Effector CD8-positive, alpha-beta T cell (primary cell): ENCODE measurements at places on chromosomes 6 and 20.

- no peak for DNase-seq
Observed at GRCh38 chr6:135546680-135547418, 49.3 kb upstream of the AHI1 start.

GRCh38 chr20:36471885-36472636, 69.3 kb upstream of the MYL9 start:
- DNase-seq = no peak

DNA sequence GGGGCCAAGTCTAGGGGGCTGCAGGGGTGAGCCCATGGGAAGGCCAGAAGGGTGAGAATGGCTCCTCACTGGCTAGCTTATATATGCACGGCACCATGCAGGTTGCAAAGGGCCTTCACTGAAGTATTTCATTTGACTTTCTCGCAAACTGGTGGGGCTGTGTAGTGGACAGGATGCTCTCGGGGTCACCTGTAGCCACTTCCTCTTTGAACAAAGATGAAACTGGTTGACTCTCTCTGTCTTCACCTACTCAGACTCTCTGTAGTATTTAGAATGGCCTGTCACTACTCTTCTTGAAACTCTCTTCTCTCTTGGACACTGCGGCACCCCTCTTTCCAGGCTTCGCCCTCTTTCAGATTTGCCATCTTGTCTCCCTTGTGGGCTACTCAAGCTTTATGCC, 560.5 kb downstream of the PKHD1 start:
- DNase-seq = no peak

DNA sequence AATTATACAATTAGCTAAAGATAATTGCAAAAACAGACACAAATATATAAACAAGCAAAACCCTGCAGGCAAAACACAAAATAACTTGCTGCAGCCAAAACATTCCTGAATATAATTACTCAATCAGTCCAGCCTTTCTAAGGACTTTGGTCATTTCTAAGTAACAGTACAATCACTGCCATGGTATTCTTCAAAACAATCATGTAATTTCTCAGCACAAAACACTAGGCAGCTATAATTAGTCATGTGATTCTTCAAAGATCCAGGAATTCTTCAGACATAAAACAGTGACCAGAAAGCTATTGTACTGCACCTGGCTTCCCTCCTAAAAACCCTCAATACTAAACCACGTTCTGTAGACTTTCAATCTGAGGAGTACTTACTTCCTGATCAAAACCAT, 881.1 kb downstream of the EPHA7 start:
- no peak for DNase-seq

GRCh38 chr20:53654932-53655624, 61.4 kb upstream of the ZNF217 start:
- DNase-seq = no peak

GRCh38 chr6:2522521-2522920, 228.2 kb downstream of the MYLK4 start:
- no peak for DNase-seq

- no peak for DNase-seq
Observed at GRCh38 chr6:130574146-130574545, 208.3 kb downstream of the TMEM200A start.

DNA sequence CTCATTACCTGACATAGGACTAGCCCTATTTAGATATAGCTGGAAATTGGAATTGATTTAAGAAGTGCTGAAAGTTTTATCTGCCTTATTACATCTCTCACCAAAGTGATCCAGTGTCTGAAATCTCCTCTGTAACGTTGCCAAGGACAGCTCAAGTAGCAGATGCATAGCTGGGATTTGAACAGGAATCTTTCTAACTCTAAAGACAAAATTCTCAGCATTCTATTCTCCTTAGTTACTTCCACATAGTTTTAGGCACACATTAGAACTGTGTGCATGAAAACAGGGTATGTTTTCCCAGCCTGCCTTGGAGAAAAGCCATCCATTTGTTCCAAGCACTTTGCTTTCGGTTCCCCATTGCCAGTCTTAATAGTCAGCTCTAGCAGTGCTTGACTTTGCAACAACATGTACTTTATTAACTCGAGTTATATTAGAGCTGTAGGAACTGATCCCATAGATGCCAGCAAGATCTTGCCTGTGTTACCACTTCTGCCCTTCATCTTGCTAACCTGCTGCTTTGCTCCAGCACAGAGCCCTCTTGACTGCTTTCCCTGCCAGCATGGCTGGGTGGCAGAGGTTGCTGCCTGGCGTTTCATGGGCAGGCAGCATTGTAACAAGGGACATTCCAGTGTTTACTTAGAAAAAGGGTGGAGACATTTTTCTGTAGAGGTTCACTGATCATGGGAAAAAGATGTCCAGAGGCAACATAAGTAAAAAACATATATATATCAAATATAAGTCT, 56.1 kb upstream of the STMND1 start:
- DNase-seq = no peak

DNA sequence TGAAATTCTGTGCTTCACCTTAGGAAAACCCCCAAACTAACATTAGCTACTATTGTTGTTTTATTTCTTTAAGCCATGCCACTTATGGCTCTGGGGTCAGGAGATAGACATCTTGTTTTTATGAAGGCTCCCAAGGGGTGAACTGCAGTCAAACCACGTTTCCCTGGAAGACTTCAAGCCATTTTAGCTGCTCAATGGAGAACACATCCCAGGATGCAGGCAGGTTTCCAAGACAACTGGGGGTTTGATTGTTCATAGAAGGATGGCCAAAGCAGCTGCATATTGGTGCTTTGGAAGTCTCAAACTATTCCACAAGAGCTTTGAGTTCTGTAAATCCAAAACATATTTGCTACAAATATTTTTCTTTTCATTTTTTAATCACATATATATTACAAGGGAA, 818.0 kb downstream of the MAFB start:
- DNase-seq = no peak

- no peak for DNase-seq
Observed at GRCh38 chr20:58514321-58515232, 622 bp downstream of the APCDD1L start.

GRCh38 chr20:1377984-1378734, 14.7 kb downstream of the FKBP1A start:
- no peak for DNase-seq
